ENCODE measurements at places on chromosomes 16 and 17. TPM values are rescaled to one million over a fixed set of nuclear protein-coding genes. Genes with fewer than 3 reads are reported as not detected.
A peak's percentile ranks its signal among the peaks of the same experiment; 100 is the strongest.

The HSD11B2 gene
- polyA plus RNA-seq, result 40.8 TPM

The CIBAR2 gene
- polyA plus RNA-seq, result 0.27 TPM

The ABCC12 gene
- polyA plus RNA-seq, result 0.13 TPM

The HOXB4 gene
- polyA plus RNA-seq, result 16.8 TPM

The SGCA gene
- polyA plus RNA-seq, result 0.80 TPM

The MRPS23 gene
- 57.0 TPM for polyA plus RNA-seq

- no peak for DNase-seq
These were observed 8.3 kb downstream of the DHRS7C start for GRCh38 chr17:9783050-9783449.

DNA sequence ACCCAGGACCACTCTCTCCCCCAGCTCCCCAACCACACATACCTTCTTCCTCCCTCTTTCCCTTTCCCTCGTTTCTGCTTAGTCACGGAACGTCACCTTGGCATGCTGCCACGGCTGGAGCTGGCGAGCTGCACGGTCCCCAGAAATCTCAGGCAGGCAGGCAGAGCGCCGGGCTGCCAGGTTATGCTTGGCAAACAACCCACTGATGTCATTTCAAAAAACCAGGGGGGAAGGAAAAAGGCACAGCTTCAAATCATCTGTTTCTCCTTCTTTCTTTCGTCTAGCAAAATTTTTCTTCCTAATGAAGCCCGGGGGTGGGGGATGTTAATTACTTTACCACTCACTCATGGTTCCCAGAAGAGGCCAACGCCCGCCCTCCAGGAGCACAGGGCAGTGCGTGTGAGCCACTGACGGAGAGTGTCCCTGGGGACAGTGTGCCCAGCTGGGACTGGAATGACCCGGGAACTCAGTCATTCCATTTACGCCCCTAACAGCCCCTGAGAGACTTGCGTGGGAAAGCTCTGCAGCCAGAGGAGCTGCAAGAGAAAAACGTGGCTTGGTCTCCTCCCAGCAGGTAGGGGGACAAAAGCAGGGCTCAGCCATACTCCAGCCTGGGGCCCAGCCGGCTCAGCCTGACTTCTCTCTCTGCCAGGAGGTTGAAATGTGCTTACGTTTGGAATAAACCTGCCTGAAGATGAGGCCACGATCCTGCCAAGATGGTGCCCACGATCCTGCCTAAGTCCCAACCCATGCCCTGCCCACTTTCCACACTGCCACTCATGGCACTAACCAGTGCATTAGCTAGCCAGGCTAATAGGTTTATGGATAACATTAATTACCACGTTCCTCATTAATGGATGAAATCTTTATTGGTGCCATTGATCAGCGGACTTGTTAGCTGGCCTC is 198.9 kb downstream of the ZFHX3 start:
- peak; percentile 84 for DNase-seq

DNA sequence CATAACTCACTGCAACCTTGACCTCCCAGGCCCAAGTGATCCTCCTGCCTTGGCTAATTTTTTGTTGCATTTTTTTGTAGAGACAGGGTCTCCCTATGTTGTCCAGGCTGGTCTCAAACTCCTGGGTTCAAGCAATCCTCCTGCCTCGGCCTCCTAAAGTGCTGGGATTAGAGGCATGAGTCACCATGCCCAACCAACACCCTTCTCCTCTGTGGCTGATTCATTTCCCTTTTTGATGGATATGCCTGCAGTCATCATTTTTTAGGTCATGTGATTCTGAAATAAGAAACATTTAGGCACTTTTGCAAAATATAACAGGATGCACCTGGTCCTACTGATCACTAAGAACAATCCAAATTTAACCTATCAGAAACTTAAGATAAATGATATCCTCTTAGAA is 44.0 kb upstream of the YPEL2 start:
- no peak for DNase-seq

GRCh38 chr16:17312094-17312710 is 158.6 kb downstream of the XYLT1 start:
- DNase-seq, result no peak

GRCh38 chr17:14699574-14700185 is 398.8 kb downstream of the HS3ST3B1 start:
- no peak for DNase-seq
